Ovary (tissue), 10 donors: ENCODE measurements at places on chromosomes 2 and 18. TPM values are rescaled to one million over a fixed set of nuclear protein-coding genes. Genes with fewer than 3 reads are reported as not detected.

The GALNT5 gene
- not detected for total RNA-seq

The OR6B2 gene
- not detected for total RNA-seq

DNA sequence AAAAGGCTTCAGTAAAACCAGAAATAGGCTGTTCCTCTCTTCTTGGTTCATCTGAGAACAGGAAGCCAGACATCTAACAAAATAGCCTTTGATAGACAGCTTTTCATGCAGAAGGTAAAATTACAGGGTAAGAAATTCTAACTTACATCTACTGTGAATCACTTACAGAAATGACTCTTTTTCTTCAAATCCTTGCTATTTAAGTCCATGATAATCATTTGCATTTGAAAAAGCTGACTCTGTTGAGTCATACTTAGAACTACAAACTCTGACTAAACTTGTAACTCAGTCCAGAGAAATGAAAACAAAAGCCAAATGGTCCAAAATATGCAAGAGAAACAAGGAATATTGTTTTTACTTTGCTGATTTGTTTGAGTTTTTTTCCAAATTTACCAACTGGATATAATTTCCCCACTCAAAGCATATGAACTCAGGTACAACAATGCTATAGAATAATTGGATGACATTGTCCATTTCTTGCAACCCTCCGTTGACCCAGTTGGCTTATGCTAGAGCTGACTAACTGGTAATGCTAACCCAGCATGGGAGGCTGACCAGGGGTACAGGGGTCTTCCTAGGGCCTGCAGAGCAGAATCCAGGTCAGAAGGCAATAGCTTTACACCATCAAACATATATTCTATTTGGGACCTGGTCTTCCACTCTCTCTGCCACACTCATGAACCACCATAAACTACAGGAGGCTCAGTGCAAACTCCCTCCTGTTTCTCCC, 18.8 kb upstream of the MREG start:
- peaks cover 2% of the 10 kb centered on the region for H3K4me1 ChIP-seq
- H3K36me3 ChIP-seq, result no peaks in the 10 kb centered on the region
- no peak overlapping the region for H3K27ac ChIP-seq
- no peaks in the 10 kb centered on the region for H3K27me3 ChIP-seq
- H3K4me3 ChIP-seq, result no peak overlapping the region

DNA sequence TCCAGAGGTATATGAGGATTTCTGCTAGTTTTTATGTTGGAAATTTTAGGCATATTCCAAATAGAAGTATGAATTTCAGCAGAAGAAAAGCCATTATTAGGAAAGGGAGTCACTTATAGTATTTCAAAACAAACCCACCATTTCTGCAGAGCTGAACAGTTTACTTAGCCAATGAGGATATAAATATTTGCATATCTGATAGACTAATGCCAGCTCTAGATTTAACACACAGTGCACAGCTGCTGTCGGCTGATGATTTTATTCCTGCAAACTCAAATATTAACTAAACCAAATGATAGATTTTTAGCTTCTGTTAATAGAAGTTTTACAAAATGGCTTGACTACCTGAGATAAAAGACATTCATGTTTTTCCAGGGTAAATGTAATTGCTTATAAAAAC, 375.8 kb upstream of the FANCL start:
- H3K36me3 ChIP-seq, result no peaks in the 10 kb centered on the region
- no peaks in the 10 kb centered on the region for H3K27me3 ChIP-seq
- no peak overlapping the region for H3K4me3 ChIP-seq
- H3K27ac ChIP-seq, result no peak overlapping the region
- H3K4me1 ChIP-seq, result no peaks in the 10 kb centered on the region
- DNase-seq, result no peak

DNA sequence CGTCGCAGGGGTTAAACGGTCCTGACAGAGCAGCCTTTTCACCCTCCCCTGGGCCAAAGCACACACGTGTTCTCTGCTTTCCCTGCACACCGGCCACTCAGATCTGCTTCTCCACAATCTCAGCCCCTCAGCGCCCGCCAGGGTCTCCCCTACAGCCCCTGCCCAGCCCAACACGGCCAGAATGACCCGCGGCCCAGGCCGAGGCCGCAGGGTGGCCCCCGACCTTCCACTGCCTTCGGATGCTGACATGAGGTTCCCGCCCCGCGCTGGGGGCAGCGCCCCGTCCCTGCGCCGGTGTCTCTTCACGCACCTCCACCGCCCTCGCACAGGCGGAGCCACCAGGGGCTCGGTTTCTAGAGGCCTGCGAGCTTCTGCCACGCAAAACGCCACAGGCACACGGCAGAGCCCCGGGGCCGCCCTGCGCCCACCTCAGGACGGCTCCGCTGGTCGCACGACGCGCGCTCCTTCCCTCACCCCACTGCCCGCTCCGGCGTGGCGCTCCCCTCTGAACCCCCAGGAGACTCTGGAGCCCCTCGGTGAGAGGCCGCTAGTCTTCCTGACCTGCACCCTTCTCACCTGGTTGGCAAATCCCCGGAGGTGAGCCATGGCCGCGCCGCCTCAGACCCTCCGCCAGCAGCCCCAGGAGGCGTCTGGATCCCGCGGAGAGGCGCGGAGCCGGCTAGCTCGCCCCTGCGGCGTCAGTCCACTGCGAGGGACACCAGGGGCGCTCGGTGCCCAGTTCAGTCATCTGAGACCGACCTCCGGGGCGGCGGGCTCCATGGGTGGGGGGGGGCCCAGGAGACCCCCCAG, 749 bp downstream of the STK25 start:
- peak overlapping the region; percentile 55 for H3K27ac ChIP-seq
- H3K4me1 ChIP-seq, result peaks cover 9% of the 10 kb centered on the region
- peak overlapping the region; percentile 99 for H3K4me3 ChIP-seq
- no peaks in the 10 kb centered on the region for H3K36me3 ChIP-seq
- H3K27me3 ChIP-seq, result no peaks in the 10 kb centered on the region

GRCh38 chr2:222754324-222754930, 83.0 kb downstream of the MOGAT1 start:
- no peak for DNase-seq
- peaks cover 8% of the 10 kb centered on the region for H3K4me1 ChIP-seq
- no peak overlapping the region for H3K27ac ChIP-seq
- H3K4me3 ChIP-seq, result no peak overlapping the region
- no peaks in the 10 kb centered on the region for H3K27me3 ChIP-seq
- H3K36me3 ChIP-seq, result no peaks in the 10 kb centered on the region

GRCh38 chr2:77009307-77009706, 512.9 kb downstream of the LRRTM4 start:
- H3K4me1 ChIP-seq, result no peaks in the 10 kb centered on the region
- H3K27ac ChIP-seq, result no peak overlapping the region
- no peak overlapping the region for H3K4me3 ChIP-seq
- no peaks in the 10 kb centered on the region for H3K27me3 ChIP-seq
